ENCODE measurements at places on chromosomes 16 and 17.

DNA sequence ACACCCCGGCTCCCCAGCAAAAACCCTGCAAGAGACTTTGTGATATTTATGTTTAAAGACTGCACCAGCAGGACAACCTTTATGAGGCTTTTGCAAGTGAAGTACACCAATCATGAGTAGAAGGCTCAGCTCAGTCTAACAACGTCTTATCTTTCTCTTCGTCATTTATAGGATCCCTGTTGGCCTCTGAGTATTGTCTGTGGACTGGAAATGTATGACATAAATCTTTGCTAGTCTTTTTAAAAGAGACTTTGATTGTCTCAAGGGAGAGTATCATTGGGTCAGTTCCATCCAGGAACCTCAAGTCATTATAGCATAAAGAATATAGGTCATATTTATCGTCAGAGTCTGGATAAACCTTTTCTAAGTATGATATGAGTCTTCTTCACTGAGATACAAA, 505.0 kb upstream of the SOX9 start:
- ATAC-seq: no peak

DNA sequence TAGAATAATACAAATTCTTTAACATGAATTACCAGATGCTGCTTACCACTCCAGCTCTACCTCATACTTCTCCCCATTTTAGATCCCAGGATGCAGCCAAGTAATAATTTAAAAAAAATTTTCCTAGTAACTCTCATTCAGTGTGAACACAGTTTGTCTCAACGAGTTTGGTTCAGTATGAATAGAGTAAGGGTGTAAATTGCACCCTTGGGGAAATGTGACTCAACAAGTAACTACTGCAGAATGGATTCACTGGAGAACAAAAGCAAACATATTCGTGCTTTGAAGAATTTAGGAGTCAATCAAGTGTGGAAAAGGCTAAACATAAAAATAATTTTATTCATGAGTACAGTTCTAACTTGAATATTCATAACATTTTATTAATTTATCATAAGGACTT, 23.0 kb downstream of the KCNJ16 start:
- no peak for ATAC-seq

- peak; percentile 69 for ATAC-seq
Measured at GRCh38 chr17:7436556-7437368, 1.5 kb downstream of the TMEM102 start.

DNA sequence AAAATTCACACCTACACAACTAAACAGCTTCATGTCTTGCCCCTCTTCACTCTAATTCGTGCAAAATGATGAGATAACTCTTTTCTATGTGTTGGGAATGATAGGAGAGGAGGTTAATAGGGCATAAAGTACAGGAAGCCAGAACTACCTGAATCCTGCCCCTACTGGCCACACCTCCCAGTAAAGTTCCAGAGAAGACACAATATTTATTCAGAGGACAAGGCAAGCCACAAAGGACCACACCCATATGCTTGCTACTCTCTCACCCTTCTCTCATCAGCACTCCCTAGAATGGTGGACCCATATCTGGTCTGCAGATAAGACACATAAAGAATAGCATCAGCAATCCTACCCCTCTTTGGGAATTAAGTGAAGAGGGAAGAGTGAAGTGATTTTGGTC, 74.6 kb downstream of the ZNF18 start:
- ATAC-seq: no peak

DNA sequence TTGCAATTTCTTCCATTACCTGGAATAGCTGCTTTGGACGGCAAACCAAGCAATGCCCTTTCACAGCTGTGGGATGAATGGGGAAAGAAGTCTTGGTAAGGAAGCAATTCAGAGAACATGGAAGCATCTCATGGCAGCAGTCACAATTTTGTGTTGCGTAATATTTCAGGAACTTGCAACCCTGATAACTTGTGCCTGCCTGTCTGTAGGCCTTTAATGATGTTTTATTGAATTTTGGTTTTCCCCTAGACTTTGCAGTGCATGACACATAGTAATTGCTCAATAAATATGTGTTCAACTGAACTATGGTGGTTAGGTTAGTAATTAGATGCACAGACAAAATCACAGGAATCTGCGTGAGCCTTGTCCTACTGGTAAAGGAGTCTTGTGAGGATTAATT, 439.5 kb downstream of the WWOX start:
- ATAC-seq: no peak

GRCh38 chr17:78387977-78388941, 9.8 kb downstream of the PGS1 start:
- ATAC-seq: no peak

- no peak for ATAC-seq
Measured at GRCh38 chr17:43650471-43650870, 11.3 kb downstream of the MEOX1 start.

DNA sequence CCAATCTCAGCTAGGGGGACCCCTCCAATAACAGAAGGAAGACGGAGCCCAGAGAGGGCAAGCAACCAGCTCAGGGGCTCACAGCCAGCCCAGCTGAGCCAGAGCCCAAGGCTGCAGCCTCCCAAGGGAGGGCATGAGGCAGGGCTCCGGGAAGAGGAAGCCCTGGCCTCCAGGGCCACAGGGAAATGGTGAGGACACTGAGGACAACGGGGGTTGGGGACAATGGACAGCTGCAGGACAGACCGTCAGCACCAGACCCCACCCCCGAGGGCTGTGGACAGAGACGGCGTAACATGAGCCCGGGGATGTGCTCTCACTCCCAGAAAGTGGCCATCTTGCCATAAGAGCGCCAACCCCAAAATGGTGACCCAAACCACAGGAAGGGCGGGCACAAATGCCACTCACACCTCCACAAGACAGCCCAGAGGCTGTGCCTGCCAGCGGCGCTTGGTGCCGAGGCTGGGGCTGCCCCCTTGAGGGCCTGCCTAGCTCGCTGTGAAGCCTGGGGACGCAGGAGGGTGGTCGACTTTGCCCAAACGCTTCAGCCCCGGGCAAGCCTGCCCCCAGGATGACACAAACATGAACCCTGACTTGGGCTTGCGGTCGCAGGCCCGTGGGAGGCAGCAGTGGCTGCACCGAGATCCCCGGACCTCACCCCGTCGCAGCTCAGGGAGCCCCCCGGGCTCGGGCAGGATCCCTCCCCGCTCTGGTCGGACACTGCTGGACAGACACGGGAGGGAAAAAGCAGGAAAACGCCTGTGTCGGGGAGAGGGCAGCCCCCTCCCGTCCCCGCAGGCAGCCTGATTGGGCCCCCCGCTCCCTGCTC, 10.5 kb downstream of the PIMREG start:
- no peak for ATAC-seq

- ATAC-seq: peak; percentile 23
Measured at GRCh38 chr16:50067290-50067853, 1.6 kb downstream of the HEATR3 start.

DNA sequence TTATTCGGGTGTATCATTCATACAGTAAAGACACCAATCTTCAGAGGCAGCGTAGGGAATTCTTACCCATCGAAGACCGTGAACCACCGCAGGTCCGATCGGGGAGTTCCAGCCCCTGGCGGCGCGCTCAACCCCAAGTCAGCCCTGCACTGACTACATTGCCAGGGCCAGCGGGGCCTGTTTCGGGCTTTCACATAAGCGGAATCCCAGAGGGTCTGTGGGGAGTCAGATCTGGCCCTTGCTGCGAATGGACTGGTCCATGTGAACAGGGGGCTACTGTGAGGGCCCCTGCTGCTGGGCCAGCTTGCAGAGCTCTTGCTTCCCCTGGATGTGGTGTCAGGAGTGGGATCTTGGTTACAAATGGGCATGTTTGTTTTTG, 7.6 kb downstream of the PDE6G start:
- no peak for ATAC-seq

GRCh38 chr16:57235128-57236021, 9.7 kb upstream of the ARL2BP start:
- ATAC-seq: peak; percentile 94

- no peak for ATAC-seq
Measured at GRCh38 chr17:17254036-17254435, 17.1 kb upstream of the FLCN start.

DNA sequence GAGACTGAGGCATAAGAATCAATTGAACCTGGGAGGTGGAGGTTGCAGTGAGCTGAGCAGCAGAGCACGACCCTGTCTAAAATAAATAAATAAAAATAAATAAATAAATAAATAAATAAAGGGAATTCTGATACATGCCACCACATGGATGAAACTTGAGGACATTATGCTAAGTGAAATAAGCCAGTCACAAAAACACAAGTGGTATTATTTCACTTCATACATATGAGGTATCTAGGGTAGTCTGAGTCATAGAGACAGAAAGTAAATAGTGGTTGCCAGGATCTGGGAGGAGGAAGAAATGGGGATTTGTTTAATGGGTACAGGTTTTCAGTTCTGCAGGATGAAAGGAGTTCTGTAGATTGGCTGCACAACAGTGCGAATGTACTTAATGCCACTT, 16.3 kb downstream of the PIPOX start:
- ATAC-seq: peak; percentile 63

GRCh38 chr17:59428916-59429485, 97.5 kb downstream of the YPEL2 start:
- no peak for ATAC-seq

- ATAC-seq: no peak
Measured at GRCh38 chr17:17698869-17699351, 17.7 kb downstream of the RAI1 start.

DNA sequence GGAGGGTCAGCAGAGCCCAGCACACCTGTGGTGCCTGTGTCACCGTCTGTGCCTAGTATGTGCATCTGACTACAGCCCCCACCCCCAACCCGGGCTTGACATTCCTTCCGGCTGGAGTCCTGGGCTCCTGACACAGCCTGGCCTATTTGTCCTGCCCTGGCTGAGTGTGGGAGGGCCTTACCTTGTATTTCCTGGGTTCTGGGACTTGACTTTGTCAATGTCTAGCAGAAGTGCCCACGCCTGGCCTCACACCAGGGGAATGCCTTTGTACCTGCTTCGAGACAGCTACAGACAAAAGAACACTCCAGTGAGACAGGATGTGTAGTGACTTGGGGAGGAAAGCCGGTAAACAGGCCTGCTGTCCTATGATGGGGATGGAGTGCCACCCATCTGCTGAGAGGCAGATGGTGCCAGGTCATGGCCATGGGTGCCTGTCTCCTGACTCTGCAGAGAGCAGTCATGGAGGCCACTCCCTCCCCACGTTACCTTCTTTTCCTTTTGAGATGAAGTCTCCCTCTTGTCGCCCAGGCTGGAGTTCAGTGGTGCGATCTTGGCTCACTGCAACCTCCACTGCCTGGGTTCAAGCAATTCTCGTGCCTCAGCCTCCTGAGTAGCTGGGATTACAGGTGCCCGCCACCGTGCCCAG, 42.8 kb downstream of the TNFRSF13B start:
- ATAC-seq: no peak

DNA sequence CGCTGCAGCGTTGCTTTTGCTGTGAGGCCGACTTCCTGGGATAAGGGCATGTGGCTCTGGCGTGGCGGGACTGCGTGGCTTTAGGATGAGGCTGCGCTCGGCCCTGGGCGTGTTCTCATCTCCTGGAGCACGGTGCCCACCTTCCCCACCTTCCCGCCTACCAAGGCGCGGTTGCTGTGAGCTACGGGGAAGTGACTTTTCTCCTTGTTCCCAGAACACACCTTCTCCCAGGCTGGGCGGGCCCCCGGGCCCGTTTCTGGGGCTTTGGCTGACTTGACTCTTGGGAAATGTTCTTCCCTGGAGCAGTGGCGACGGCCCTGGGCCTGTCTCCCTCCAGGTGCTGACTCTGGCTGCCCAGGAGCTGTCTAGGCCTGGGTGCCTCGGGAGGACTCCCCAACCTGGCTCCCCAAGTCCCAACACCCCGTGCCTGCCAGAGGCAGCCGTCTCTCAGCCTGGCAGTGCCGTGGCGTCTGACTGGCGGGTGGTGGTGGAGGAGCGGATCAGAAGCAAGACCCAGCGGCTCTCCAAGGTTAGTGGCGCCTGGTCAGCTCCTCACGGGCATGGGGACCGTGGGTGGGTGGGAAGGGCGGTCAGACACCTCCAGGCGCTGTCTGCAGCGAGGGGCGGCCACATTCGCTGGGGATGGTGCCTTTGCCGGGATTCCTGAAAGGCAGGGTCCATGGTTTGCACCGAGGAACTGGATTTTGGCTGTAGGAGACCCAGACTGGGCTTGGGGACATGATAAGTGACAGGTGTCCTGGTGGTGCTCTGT, 12.1 kb downstream of the TELO2 start:
- no peak for ATAC-seq

GRCh38 chr16:35752012-35752772, 2292.8 kb downstream of the TP53TG3F start:
- ATAC-seq: no peak

DNA sequence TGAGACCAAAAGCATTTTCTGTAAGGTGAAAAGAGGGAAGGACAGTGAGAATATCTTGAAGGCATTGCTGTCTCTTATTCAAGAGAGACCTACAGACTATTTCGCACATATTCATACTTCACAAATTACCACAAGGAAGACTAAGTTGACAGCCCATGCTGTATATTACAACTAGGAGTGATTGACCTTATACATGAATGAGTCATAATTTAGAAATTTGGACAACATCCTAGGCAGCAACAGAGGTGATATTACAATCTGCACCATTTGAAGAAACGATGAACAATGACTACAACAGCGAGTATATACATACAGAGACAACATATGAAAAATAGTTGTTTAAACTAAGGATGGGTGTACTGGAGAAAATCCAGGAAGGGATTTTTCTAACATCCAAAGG, 971.7 kb downstream of the CDH11 start:
- ATAC-seq: no peak

- ATAC-seq: no peak
Measured at GRCh38 chr17:57708410-57708809, 36.7 kb downstream of the CCDC182 start.
